ENCODE measurements at places on chromosomes 11 and 22. TPM values are rescaled to one million over a fixed set of nuclear protein-coding genes. Genes with fewer than 3 reads are reported as not detected.

Gene OR56B1
- total RNA-seq: not detected

Gene CREB3L1
- 3.7 TPM for total RNA-seq

Gene TTLL12
- total RNA-seq: 22.7 TPM

Gene SCN4B
- 0.06 TPM for total RNA-seq

Gene SESN3
- total RNA-seq: 0.07 TPM

Gene HPS5
- total RNA-seq: 12.4 TPM

Gene BIRC3
- 52.7 TPM for total RNA-seq

Gene SLC22A6
- not detected for total RNA-seq

Gene P2RY6
- 6.2 TPM for total RNA-seq

Gene NDUFA6
- 74.2 TPM for total RNA-seq

Gene CCDC116
- not detected for total RNA-seq

Gene MIF
- 878 TPM for total RNA-seq

Gene MMP10
- total RNA-seq: 0.96 TPM

Gene OR52I2
- total RNA-seq: not detected

Gene UPK3A
- not detected for total RNA-seq

Gene SERPINH1
- 86.3 TPM for total RNA-seq

Gene TNNI2
- 0.36 TPM for total RNA-seq

Gene APLP2
- total RNA-seq: 213 TPM

Gene PACSIN3
- total RNA-seq: 25.5 TPM

Gene CKAP5
- total RNA-seq: 91.6 TPM

Gene RIC3
- total RNA-seq: 2.8 TPM

Gene CATSPERZ
- 2.1 TPM for total RNA-seq

Gene SYCE3
- total RNA-seq: not detected

Gene PELI3
- total RNA-seq: 4.3 TPM

Gene LDHAL6A
- not detected for total RNA-seq

Gene TMEM191C
- total RNA-seq: 1.1 TPM

Gene GSTT2B
- 0.22 TPM for total RNA-seq

Gene NXPE1
- not detected for total RNA-seq

Gene DDI1
- total RNA-seq: not detected

Gene DEPDC7
- 9.0 TPM for total RNA-seq

Gene SNX15
- 22.6 TPM for total RNA-seq

Gene TTLL1
- 3.3 TPM for total RNA-seq

Gene OR51B2
- total RNA-seq: not detected

Gene ALX4
- total RNA-seq: 1.9 TPM

Gene RASGRP2
- total RNA-seq: 1.7 TPM

Gene VPREB1
- not detected for total RNA-seq

Gene RASSF10
- total RNA-seq: 1.1 TPM

Gene DEFB131B
- total RNA-seq: not detected

Gene OR2AG1
- not detected for total RNA-seq

Gene PICK1
- total RNA-seq: 10.4 TPM

Gene NAALADL1
- not detected for total RNA-seq

Gene OR4A47
- total RNA-seq: not detected

Gene SLC22A12
- total RNA-seq: not detected

Gene PTPRCAP
- 0.29 TPM for total RNA-seq

Gene EML3
- total RNA-seq: 22.0 TPM

Gene OR5M10
- not detected for total RNA-seq
